ENCODE measurements at places on chromosomes 12 and 14.

- ATAC-seq: no peak
These were observed 471.2 kb downstream of the DIO2 start for GRCh38 chr14:79740066-79740601.

- no peak for ATAC-seq
These were observed 31.1 kb upstream of the RIC8B start for GRCh38 chr12:106743270-106743988.

DNA sequence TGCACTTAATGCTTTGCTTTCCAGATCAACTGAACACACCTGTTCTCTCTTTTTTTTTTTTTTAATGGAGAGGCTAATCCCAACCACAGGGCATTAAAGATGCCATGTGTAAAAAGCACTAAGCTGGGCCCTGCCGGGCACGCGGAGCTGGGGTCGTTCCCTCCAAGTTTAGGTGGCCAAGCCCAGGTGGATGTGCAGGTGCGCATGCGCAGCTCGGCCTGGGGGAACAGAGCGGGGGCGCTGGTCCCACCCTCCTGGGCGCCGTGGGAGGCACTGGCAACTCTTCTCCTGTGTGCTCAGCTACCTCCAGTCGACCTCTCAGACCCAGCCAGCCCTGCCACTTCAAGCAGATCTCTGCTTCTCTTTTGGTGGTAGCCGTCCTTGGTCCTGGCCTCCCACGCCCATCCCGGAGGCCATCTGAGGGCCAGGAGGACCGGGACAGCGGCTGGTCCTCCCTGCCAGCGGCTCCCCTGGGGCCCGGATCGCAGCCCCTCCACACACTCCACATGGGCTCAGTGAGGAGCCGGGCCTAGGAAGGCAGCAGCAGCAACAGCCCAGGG, 679.3 kb downstream of the BCL11B start:
- ATAC-seq: no peak

- no peak for ATAC-seq
These were observed 179.2 kb upstream of the DCN start for GRCh38 chr12:91361864-91362263.

- peak; percentile 80 for ATAC-seq
These were observed 102.8 kb upstream of the BCAT1 start for GRCh38 chr12:25051656-25052195.

- no peak for ATAC-seq
These were observed 4.7 kb upstream of the PLBD1 start for GRCh38 chr12:14572401-14572800.

- ATAC-seq: peak; percentile 37
These were observed 46.2 kb downstream of the KDM2B start for GRCh38 chr12:121534495-121535148.

DNA sequence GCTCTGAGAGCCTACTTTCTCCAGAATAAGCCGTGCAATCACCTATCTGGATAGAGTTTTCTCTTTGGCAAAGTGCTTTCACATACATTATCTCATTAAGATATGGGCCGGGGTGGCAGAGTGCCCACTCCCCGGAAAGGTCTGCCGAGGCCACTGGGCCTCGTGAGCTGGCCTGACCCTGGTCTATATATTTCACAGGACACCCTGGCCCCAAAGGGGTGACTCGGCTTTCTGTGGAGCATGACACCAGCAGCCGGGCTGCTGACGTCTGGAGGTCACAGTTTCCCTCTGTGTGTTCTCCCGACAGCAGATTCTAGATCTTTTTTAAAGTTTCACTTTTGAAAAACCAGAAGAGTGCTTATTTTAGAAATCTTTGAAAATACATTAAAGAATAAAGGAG, 27.9 kb upstream of the ATP2A2 start:
- ATAC-seq: no peak

DNA sequence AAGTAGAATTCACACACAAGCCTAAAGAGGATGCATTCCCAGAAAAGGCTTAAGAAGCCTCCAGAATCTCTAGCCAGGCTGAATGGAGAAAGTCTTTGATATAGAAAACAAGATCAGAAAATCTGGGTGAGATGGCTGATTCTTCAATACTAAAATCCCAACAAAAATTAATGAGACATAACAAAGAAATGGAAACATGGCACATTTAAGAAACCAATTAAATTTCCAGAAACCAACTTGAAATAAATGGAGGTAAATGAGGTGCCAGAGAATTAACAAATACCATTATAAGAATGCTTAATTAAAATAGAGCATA, 51.9 kb downstream of the CPSF6 start:
- no peak for ATAC-seq

DNA sequence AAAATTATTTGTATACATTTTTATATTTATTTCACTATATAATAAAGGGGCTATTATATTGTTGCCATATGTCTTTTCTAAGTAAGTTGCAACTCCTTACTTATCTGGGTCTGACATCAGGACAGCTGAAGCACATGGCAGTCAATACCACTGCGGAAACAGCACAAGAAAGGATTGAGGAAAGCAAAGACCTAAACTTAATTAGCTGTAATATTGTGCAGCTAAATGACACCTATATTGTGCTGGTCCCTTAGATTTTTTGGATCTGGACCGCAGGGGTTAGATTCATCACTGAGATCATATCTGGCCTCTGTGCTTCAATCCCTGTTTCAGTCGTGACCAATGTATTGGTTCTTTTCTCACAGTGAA, 359.6 kb upstream of the DIO2 start:
- no peak for ATAC-seq

- ATAC-seq: peak; percentile 85
These were observed at the start of gene OAS1 for GRCh38 chr12:112906712-112907414. OAS1 (plus strand) TSS chr12:112906962; CDS start chr12:112907040, 78 bp downstream.

GRCh38 chr14:25953532-25954139, 644.2 kb downstream of the NOVA1 start:
- no peak for ATAC-seq

GRCh38 chr14:90409209-90409730, 12.4 kb downstream of the CALM1 start:
- ATAC-seq: no peak

DNA sequence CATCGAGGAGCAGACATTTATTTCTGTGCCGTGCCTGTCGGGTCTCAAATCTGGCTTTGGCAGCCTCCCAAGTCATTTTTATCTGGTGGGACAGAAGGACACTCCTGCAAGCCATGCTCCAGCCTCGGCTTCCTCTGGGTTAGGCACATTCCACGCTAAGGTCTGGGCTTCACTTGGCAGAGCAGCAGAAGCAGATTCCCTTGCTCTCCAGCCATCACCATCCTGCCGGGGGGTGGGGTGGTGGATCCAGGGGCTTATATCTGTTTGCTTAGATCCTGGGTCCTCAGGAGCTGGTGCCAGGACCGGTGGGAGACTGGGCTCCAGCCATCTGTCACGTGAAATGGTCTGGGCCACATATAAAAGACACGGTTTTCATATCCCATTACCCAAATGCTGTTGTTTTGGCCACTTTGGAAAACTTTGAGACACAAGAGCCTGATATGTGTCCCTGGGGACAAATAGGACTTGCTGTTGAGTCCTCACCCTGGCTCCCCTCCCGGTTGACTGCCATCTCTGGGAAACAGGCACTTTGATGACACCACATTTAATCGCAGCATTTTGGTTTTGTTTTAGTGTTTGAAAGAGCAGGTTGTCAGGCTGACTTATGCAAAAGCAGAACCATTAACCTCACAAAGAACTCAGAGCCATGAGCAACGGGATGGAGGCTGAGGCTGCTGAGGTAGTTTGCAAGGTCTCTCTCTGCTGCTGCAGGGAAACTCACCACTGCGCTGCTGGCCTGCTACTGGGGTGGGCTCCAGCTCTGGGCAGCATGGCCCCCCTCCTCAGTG, 69.6 kb upstream of the PRMT8 start:
- peak; percentile 36 for ATAC-seq

GRCh38 chr12:89525305-89525823, 483 bp downstream of the POC1B start:
- ATAC-seq: peak; percentile 73

DNA sequence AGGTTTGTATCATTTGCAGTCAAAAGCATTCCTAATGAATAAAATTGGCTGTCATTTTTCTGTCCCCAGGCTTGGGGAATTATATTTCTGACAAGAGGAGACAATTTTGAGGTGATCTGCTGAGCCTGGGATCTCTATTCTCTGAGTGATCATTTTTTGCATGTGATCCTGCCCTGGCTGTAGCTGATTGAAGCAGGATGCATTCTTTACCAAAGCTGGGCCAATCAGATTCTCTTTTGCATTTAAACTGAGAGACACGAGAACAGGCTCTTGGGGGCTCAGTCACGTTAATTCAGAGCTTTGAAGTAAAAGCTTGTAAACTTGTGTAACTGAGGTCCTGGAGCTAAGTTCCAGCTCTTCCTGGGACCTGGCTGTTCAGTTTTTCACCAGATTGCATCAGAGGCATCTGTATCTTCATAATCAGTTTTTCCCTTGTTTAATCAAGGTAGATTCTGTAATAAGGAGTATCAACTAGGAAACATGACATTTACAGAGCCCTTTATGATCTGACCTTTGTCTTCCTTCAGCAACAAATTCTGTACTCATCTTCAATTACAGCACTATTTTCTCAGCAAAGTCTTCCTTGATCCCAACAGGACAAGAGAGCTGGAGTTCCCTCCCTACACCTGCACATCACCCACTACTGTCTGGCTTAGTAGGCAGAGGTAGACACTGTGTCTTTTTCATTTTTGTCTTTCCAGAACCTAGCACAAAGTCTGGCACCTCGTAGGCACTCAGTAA, 35.0 kb upstream of the MANSC4 start:
- no peak for ATAC-seq
